ENCODE measurements at places on chromosomes 5 and 9.

GRCh38 chr5:86797677-86798076 lies 179.9 kb downstream of the COX7C start:
- no peak for DNase-seq

DNA sequence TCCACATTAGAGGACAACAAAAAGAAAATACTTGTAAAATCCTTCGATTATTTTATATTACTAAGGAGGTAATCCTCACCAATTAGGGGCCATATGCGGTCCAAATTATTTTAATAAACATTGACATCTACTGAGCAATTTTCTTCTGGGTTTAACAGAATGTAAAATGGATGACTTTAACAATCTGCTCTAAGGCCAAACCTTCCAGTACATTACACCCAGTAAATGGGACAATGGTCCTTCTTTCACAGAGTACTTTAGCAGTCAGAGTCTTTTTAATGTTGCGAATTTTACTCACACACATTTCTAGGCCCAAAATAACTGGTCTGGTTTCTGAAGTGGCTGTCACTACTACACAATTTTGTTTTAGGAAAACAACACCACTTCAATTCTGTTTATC lies 106.9 kb downstream of the TTC39B start:
- no peak for DNase-seq

- no peak for DNase-seq
Measured at GRCh38 chr5:133824661-133825254, 143.7 kb downstream of the C5orf15 start.

DNA sequence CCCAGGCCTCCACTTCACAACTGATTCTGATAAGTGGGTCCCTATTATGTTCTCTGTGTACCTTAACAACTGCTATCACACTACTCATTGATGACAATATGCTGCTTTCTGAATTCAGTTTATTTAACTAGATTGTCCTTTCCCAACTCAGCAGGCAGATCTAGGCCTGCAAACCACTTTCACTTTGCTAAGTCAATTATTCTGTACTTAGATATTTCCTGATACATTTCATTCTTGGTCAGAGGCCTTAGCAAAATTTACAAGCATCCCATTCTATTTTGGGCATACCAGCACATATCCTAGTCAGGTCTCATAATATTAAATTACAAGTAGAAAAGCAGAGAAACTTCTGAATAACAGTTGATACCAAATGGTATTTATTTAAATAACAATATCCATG lies 235.7 kb upstream of the HAPLN1 start:
- peak; percentile 11 for DNase-seq

GRCh38 chr9:110048976-110049698 lies 158.8 kb downstream of the C9orf152 start:
- DNase-seq, result no peak

DNA sequence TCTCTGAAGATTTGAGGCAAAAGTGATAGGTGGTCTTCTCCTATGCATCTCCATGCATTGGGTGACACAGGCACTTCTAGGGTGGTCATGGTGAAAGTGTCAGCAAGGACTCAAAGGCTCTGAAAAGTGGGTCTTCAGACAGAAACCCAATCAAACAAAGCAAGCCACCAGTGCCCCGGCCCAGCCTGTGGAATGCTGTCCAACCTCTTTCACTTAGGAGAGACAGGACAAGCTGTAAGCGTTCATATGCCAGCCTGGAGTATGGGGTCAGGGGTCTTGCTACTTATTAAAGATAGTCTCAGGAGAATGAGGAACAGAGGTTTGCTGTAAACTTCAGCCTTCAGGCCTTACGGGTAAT lies 324.5 kb downstream of the GADD45G start:
- no peak for DNase-seq

- DNase-seq, result no peak
Measured at GRCh38 chr9:137317718-137318511, 15.8 kb upstream of the NRARP start.

GRCh38 chr5:80834710-80835109 lies 125.5 kb upstream of the RASGRF2 start:
- no peak for DNase-seq

DNA sequence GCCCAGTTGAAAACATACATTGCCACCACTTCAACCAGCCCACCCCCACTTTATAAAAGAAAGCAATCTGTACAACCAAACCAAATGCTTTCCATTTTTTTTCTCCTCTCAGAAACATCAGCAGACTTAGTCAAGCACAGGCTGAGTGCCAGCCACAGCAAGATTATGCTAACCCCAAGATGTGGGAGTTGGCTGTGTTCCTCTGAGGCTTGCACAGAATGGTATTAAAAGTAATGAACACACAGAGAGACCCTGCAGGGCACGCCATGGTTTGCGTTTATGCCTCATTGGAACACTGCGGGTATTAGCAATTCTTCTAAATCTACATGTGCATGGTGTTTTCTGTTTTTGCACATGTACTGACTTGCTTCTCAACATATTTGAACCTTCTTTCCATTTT lies 419.9 kb upstream of the GRAMD2B start:
- peak; percentile 58 for DNase-seq

- DNase-seq, result peak; percentile 32
Measured at GRCh38 chr5:159181152-159181551, 28.2 kb downstream of the RNF145 start.

DNA sequence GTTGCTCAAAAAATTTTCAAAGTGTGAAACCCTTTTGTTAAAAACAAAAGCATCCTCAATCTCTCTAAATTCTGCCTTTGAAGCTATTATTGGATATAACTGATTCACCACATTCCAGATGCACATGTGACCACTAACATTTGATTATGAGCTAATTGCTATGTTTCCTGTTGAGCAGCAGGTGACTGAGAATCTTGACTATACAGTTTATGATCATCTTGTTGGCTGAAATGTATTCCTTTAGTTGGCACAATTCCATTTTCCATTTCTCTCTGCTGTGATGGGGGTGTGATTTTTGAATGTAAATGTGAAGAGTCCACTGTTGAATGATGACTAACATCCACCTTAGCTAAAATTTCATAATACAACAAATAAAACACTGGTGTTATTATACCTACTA lies 10.7 kb downstream of the LYSMD3 start:
- DNase-seq, result peak; percentile 30

DNA sequence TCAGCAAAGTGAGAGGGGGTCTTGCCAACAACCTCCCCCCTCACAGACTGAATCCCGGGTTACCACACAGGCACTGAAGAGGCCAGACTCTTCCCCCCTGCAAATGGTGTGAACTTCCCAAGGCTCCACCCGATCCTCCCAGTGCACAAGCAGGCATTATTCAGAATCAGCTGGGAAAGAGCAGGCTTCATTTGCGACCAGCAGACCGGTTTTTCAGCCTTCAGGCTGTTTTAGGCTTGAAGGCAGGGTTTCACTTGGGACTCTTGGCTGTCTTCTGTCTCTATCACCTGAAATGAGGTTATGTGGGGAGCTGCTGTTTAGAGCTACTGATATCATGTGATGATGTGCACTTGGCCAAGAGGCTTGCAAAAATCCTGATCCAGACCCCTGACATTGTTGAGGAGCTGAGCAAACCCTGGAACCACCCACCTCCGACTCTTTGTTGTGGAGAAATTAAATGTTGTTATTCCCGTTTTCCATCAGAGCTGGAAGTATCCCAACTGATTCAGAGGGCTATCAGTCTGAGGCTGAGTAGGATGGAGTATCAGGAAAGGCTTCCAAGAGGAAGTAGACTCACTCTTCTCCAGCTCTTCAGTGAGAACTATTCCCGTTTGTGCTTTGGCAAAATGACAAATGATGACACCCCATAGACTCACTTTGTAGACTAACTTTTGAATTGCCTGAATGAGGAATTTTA lies 63.3 kb upstream of the ZFR start:
- peak; percentile 97 for DNase-seq

DNA sequence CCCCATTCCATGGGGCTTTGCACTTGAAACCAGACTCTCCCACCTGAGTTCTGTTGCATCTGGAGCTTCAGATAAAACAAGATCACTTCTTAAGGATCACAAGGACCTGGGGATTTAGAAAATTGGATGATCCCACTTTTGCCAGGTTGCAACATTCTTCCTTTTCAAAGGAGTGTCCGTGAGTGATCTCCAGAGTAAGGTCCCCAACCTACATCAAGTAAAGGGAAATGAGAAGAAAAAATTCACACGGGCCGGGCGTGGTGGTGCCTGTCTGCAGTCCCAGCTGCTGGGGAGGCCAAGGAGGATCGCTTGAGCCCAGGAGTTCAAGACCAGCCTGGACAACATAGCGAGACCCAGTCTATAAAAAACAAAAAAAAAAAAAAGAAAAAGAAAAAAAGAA lies 41.2 kb upstream of the COL5A1 start:
- no peak for DNase-seq

- no peak for DNase-seq
Measured at GRCh38 chr5:56303511-56303910, 70.4 kb upstream of the ANKRD55 start.

DNA sequence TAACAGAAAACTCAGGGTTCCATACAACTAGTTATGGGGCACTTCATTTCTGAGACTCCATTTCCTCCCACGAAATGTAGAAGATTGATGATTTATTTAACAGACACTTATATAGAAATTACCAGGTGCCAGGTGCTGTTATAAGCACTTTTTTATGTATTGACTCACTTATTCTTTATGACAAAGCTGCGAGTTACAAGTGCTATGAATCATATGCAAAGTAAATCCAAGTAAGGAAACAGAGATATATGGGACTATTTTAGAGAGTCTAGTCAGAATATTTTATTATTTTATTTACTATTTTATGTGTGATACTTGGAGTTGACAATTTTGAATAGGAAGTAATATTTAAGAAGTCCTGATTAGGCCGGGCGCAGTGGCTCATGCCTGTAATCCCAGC lies 822.8 kb upstream of the C9orf72 start:
- DNase-seq, result no peak

DNA sequence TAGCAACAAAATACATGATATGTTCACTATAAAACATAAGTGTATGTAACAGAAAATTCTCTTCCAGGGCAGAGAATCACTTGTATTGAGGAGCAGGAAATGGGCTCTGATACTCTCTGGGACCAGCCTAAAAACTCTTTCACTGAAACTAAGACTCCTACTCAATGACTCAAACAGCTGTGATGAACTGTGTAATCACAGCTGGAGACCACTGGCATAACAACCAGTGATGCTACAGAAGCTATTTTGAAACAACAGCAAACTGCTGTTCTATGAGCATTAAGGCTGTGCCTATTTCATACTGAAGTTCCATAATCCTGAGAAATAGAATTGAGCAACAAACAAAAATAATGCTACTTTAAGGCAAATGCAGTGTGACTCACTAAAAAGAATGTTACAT lies 594.0 kb downstream of the HINT1 start:
- peak; percentile 1 for DNase-seq

DNA sequence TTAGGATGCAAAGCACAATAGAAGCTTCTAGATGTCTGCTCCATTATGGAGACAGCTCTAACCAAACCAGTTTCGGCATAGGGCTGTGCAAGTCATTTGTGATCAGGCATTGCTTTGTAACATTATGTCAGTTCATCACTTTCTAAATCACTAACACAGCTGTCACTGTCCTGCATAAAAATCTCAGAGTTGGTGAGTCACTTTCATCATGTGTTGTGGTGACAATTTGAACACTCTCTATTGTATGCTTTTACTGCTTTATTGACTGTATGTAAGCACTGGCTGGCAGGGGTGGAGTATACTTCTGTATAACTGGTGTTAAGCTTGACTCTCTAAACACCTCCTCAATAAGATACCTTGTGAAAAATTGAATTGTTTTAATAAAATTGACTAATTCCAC lies 77.9 kb downstream of the SLCO4C1 start:
- no peak for DNase-seq

DNA sequence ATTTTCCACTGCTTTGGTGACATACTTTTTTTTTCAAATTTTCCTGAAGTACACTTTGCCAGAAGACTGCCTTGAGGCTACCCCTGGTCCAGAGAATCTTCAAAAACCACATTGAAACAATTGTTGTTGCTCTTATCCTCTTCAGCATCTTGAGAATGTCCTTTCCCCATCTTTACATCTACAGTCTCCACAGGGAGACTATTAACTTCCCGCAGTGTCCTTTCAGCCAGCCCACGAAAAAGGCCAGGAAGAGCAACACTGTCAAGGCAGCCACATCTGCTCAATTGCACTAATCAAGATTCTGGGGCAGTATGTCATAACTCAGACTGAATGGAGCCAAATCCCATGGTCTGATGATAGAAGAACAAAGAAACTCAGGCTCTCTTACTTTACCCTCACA lies 148.3 kb downstream of the ENC1 start:
- DNase-seq, result peak; percentile 27

DNA sequence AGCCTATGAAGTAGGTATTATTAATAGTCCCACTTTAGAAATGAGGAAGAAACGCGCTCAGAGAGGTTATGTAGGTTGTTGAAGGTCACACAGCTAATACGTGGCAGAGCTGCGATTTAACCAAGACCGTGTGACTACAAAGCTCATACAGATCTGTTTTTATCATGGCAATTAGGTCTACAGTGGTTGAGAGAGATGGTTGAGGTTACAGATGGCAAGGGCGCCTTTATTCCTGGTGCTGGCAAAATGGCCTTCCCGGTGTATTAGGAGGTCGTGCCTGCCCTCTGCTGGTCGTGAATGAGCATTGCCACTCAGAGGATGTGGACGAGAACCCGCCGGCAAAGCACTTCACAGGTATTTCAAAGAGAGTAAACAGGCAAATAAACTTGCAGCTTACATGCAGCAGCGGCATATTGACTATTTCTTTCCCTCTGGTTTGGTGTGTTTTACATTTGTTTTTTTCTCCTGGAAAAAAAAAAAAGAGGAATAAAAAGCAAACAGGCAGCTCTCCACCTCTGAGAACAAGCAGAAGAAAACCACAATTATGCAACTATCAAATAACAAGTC lies 65.3 kb upstream of the EGFLAM start:
- peak; percentile 77 for DNase-seq

Measured in AG10803 (cell line).